Stomach (tissue), 19 donors: ENCODE measurements at places on chromosomes 11 and 22. TPM values are rescaled to one million over a fixed set of nuclear protein-coding genes. Genes with fewer than 3 reads are reported as not detected.

DNA sequence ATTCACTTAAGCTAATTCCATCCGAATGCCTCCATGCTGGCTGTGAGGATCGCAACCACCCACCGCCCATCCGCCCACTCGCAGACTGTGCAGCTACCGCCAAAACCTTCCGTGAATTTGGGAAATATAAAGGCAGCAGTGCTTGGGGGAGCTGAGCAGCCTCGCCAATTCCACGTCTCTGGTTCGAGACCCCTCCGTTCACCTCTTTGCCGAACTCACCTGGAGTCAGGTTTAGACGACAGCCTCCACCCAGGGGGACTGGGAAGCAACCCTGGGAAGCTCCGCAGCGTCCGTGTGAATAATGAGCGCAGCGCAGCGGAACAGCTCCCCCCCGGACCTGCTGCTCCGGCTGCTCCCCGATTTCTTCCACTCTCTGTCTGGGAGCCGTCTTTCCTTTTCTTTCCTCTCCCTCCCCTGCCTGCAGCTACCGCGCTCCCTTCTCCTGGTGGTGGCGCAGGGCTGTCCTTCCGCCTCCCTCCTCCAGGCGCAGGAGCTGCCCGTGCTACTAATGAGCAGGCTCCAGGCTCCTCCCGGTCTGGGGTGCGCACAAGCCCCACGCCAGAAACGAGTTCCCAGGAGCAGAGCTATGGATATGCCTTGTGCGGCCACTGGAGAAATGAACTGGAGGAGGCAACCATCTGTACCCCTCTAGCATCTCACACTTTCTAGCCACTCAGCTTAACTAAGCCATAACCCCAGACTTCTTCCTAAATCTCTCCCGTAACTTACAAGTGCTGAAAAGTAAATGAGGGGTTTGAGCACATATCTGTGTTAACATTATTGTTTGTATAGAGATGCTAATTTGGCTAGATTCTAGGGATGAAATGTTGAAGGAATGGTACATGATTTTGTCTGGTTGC, 107.3 kb downstream of the XKR3 start:
- no peak overlapping the region for H3K4me3 ChIP-seq
- no peaks in the 10 kb centered on the region for H3K36me3 ChIP-seq
- DNase-seq, result no peak
- H3K27ac ChIP-seq, result no peak overlapping the region
- H3K4me1 ChIP-seq, result no peaks in the 10 kb centered on the region

DNA sequence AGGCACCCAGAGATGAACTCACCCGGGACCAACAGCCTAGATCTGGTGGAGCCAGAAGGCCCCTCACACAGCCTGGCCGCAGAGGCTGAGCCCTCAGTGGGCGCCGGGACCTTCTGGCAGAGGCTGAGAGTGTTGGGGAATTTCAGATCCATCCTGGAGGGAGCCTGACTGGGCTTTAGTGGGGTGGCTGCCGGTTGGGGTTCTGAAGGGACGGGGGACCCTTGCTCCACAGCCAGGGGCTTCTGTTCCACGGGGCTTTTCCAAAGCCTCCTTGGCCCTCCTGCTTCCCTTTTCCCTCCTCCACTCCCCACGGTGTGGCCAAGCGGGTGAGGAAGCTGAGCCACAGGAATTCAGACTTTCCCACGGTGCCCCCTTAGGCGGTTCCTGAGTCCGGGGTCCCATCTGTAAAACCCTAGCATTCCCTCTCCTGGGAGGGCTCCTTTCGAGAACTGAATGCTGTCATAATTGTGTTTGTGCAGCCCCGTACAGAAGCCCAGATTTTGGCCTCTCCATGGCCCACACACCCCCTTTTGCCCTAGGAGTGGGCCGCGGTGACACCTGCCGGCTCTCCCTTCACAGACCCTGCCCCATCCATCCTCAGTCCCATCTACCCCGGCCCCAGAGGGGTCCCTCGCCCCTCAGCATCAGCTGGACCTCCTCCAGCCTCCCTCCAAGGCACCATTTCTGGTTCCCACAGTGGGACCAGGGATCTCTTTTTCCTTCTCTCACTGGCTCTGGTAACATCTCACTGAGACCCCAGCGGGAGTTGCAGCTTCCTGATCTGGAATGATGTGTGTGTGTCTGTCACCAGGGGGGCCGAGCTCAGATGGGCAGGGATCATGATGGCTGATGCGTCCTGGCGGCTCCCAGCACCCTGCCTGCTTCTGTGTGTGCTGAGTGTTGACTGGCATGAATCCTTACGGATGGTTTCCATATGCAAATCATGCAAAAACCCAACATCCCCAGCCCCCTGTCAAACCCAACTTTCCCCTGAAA, 1048.4 kb downstream of the TBC1D22A start:
- DNase-seq, result no peak
- H3K4me3 ChIP-seq, result no peak overlapping the region
- no peak overlapping the region for H3K27ac ChIP-seq
- H3K36me3 ChIP-seq, result no peaks in the 10 kb centered on the region
- no peaks in the 10 kb centered on the region for H3K4me1 ChIP-seq

GRCh38 chr11:47373876-47374719, 4.2 kb downstream of the SPI1 start:
- no peak overlapping the region for H3K4me3 ChIP-seq
- DNase-seq, result peak; percentile 87
- H3K27me3 ChIP-seq, result no peaks in the 10 kb centered on the region
- peak overlapping the region; percentile 39 for H3K27ac ChIP-seq

DNA sequence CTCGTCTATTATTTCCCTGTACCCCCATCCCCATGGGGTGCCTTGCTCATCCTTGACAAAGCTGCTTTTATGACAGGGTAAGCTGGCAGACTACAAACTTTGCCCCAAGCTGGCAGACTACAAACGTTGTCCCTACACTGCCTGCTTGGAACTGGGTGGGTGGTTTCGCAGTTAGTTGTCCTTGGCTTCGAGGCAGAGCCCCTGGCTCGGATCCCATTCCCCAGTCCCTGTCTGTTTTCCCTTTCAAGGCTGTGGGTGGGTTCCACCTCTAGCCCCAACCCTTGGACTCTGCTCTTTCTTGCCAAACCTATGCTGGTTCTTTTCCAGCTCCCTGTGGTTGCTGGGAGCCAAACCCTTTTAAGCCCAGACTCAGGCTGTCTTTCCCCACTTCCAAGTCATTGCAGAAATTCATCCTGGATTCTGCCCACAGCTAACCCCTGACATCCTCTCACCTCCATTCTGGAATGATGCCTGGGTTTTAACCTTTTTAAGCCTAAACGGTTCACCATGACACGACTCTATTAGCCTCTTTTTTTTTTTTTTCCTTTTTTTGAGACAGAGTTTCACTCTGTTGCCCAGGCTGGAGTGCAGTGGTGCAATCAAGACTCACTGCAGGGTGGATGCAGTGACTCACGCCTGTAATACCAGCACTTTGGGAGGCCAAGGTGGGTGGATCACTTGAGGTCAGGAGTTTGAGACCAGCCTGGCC, 9.2 kb upstream of the RBM14 start:
- H3K4me1 ChIP-seq, result peaks cover 22% of the 10 kb centered on the region
- peaks cover 42% of the 10 kb centered on the region for H3K36me3 ChIP-seq
- H3K27ac ChIP-seq, result peak overlapping the region; percentile 80
- no peaks in the 10 kb centered on the region for H3K27me3 ChIP-seq
- H3K4me3 ChIP-seq, result no peak overlapping the region

DNA sequence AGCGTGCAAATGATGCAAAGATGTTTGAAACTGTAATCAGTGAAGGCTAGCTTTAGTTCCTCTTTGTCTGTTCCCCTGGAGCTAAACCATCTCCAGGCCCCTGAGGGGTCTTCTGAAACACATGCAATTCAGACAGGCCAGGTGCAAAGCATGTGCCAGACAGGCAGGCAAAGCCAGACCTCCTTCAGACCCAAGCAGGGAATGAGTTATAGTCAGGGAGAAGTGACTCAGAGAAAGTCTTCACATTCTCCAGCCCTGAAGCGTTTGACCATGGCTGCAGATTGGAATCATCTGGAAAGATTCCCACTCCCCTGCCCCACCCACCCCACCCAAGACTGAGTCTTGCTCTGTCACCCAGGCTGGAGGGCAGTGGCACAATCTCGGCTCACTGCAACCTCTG, 187.0 kb upstream of the ISX start:
- no peak for DNase-seq
- no peaks in the 10 kb centered on the region for H3K4me1 ChIP-seq
- H3K27ac ChIP-seq, result no peak overlapping the region
- H3K27me3 ChIP-seq, result no peaks in the 10 kb centered on the region
- no peak overlapping the region for H3K4me3 ChIP-seq

The P2RY6 gene
- 1.3 TPM for total RNA-seq

GRCh38 chr11:44207292-44207691, 102.6 kb downstream of the ALX4 start:
- no peak overlapping the region for H3K27ac ChIP-seq
- H3K36me3 ChIP-seq, result peaks cover 29% of the 10 kb centered on the region
- H3K27me3 ChIP-seq, result no peaks in the 10 kb centered on the region

DNA sequence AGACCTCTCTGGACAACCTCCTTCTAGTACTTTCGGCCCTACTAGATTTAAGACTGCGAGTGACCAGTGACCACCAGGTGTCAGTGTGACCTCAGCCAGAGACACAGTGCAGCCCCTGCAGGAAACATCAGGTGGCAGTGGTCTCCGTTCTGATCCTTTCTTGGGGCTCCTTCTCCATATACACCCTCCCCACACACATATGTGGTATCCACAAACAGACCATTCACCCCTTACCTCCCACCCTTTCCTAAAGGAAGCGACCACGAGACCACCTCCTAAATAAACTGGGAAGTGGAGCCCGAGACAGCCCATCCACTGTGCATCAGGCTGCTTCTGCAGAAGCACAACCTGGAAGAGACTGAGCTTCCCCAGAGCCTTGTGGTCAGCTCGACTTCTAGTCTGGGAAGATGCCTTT, 38.5 kb upstream of the CYP2D6 start:
- no peaks in the 10 kb centered on the region for H3K27me3 ChIP-seq
- H3K4me3 ChIP-seq, result no peak overlapping the region
- H3K4me1 ChIP-seq, result peaks cover 31% of the 10 kb centered on the region
- H3K27ac ChIP-seq, result no peak overlapping the region

DNA sequence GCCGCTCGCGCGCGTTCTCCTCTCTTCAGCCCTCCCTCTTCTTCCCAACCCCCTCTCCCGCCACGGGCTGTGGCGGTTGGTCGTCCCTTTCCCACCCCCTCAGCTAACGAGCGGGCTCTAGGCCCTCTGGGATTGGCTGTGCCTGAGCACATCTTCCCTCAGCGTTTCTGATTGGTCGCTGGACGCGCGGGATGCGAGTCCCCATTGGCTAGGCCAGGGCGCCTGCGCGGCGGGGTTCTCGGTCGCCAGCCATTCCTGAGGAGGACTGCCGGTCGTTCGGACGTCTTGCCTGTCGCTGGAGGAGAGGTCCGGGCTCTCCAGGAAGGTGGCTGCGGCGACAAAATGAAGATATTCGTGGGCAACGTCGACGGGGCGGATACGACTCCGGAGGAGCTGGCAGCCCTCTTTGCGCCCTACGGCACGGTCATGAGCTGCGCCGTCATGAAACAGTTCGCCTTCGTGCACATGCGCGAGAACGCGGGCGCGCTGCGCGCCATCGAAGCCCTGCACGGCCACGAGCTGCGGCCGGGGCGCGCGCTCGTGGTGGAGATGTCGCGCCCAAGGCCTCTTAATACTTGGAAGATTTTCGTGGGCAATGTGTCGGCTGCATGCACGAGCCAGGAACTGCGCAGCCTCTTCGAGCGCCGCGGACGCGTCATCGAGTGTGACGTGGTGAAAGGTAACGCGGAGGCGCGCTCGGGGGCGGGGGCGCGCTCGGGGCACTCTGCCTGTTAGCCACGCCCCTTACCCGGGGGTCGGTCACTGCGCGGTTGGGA, at the start of gene RBM14:
Gene RBM14 (plus strand): TSS at position 252 of the 776 bp plus-strand sequence. CDS start 91 bp downstream, at position 343.
- peak within 1 kb of the TSS; percentile 90 for H3K27ac ChIP-seq
- peak; percentile 99 for DNase-seq
- H3K4me1 ChIP-seq, result peaks cover 31% of the 10 kb centered on the region
- H3K4me3 ChIP-seq, result peak within 1 kb of the TSS; percentile 90

GRCh38 chr11:12148882-12149281, 38.5 kb downstream of the MICAL2 start:
- no peaks in the 10 kb centered on the region for H3K27me3 ChIP-seq
- no peak overlapping the region for H3K27ac ChIP-seq
- H3K4me1 ChIP-seq, result peaks cover 10% of the 10 kb centered on the region
- H3K36me3 ChIP-seq, result peaks cover 14% of the 10 kb centered on the region
- H3K4me3 ChIP-seq, result no peak overlapping the region

GRCh38 chr11:66417000-66417399, 3.8 kb upstream of the NPAS4 start:
- H3K36me3 ChIP-seq, result no peaks in the 10 kb centered on the region
- H3K27ac ChIP-seq, result no peak overlapping the region
- H3K4me3 ChIP-seq, result no peak overlapping the region
- peaks cover 37% of the 10 kb centered on the region for H3K27me3 ChIP-seq
- DNase-seq, result no peak

The CLDN5 gene
- 64.3 TPM for total RNA-seq

- DNase-seq, result no peak
- no peak overlapping the region for H3K27ac ChIP-seq
- no peaks in the 10 kb centered on the region for H3K27me3 ChIP-seq
- no peak overlapping the region for H3K4me3 ChIP-seq
Observed at GRCh38 chr22:33903012-33903411, 17.3 kb downstream of the LARGE1 start.

- DNase-seq, result peak; percentile 67
- H3K27me3 ChIP-seq, result no peaks in the 10 kb centered on the region
- no peaks in the 10 kb centered on the region for H3K36me3 ChIP-seq
- no peak overlapping the region for H3K4me3 ChIP-seq
- peak overlapping the region; percentile 59 for H3K27ac ChIP-seq
Observed at GRCh38 chr11:100719362-100719761, 32.3 kb downstream of the ARHGAP42 start.

DNA sequence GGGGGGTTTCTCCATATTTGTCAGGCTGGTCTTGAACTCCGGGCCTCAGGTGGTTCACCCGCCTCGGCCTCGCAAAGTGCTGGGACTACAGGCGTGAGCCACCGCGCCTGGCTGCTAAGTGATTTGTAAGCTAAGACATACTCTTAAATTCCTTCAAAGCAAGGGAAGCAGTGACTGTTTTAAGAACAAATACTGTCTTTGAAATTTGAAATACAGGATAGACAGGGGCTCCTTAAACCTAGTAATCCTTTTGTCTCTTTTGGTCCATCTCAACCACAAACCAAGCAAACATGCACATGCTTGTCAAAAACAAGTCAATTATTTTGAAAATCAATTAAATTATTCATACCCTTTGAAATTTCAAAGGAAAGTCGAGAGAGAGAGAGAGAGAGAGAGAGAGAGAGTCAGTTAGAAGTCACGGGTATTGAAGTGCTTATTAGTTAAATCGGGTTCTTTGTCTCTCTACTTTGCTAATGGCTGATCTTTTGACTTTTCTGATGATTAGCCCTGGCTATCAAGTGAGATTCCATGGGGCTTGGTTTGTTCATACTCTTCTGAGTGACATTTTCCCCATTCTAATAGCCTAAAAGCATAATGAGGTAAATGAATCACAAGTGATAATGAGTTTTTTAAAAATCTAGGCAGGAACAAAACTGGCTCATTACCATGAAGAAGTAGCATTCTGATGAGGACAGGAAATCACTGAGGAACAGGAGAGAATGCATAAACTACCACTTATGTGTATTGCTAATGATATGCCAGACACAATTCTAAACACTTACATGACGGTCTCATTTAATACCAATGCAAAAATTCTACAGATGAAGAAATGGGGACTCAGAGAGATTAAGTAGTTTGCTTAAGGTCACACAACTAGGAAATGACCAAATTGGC, 48.0 kb downstream of the MCHR1 start:
- no peak for DNase-seq
- peaks cover 16% of the 10 kb centered on the region for H3K4me1 ChIP-seq
- no peaks in the 10 kb centered on the region for H3K36me3 ChIP-seq
- H3K27ac ChIP-seq, result no peak overlapping the region

- H3K27me3 ChIP-seq, result no peaks in the 10 kb centered on the region
- H3K4me3 ChIP-seq, result no peak overlapping the region
- DNase-seq, result no peak
- no peaks in the 10 kb centered on the region for H3K36me3 ChIP-seq
- H3K27ac ChIP-seq, result no peak overlapping the region
- no peaks in the 10 kb centered on the region for H3K4me1 ChIP-seq
Observed at GRCh38 chr11:15697437-15698236, 582.9 kb downstream of the INSC start.
